Thyroid gland (tissue), 4 donors: ENCODE measurements at places on chromosomes 1 and 21. TPM values are rescaled to one million over a fixed set of nuclear protein-coding genes. Genes with fewer than 3 reads are reported as not detected.
A peak's percentile ranks its signal among the peaks of the same experiment; 100 is the strongest.

DNA sequence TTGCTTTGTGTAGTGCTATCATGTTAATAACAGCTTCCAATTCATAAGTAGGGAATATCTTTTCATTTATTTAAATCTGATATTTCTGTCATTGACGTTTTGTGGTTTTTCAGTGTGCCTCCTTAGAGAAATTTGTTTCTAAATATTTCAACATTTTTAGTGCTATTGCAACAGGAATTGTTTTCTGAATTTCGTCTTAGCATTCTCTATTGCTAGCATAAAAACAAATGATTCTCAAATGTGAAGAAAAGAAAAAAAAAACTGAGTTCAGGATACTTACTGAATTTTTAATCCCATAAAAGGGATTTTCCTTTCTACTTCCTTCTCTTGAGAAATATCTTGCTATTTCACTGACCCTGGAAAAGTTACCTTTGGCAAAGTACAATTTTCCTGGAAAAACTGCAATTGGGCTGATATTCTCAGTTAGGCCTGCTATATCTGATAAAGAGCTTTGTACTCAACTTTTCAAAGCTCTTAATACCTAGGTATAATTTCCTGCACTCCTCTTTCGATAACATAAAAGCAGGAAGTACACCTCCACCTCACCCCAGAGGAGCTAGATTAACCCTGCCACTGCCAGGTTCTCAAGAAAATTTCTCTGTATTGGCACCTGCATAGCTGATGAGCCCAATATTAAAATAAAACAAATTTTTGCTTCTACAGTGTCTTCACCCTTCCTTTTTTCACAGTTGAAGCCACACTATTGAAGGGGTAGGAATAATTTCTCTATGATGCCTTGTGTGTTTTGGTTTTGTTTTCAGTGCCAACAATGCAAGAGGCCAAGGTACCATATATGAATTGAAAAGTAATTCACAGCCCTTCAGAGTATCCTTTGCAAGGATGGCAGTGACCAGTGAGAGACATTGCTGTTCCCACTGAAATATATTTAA is 35.6 kb downstream of the PTPN14 start:
- no peak overlapping the region for H3K4me3 ChIP-seq
- DNase-seq: no peak
- no peaks in the 10 kb centered on the region for H3K27me3 ChIP-seq
- H3K4me1 ChIP-seq: peaks cover 29% of the 10 kb centered on the region

PLEKHM2 gene
- 38.5 TPM for total RNA-seq

PLEKHN1 gene
- total RNA-seq: 0.27 TPM

GRCh38 chr1:214957330-214958137 is 125.0 kb upstream of the KCNK2 start:
- no peak overlapping the region for H3K4me3 ChIP-seq
- H3K4me1 ChIP-seq: no peaks in the 10 kb centered on the region
- H3K36me3 ChIP-seq: no peaks in the 10 kb centered on the region
- H3K27me3 ChIP-seq: no peaks in the 10 kb centered on the region
- DNase-seq: no peak
- no peak overlapping the region for H3K27ac ChIP-seq

TPTE gene
- total RNA-seq: not detected

- no peak overlapping the region for H3K27ac ChIP-seq
- H3K4me3 ChIP-seq: no peak overlapping the region
- H3K4me1 ChIP-seq: no peaks in the 10 kb centered on the region
- peaks cover 13% of the 10 kb centered on the region for H3K36me3 ChIP-seq
- no peaks in the 10 kb centered on the region for H3K27me3 ChIP-seq
Measured at GRCh38 chr1:226394462-226394861, 13.4 kb downstream of the PARP1 start.

GRCh38 chr1:58434181-58434580 is 112.3 kb downstream of the OMA1 start:
- DNase-seq: no peak
- H3K4me3 ChIP-seq: no peak overlapping the region
- no peaks in the 10 kb centered on the region for H3K36me3 ChIP-seq
- no peaks in the 10 kb centered on the region for H3K27me3 ChIP-seq
- no peaks in the 10 kb centered on the region for H3K4me1 ChIP-seq
- no peak overlapping the region for H3K27ac ChIP-seq

DNA sequence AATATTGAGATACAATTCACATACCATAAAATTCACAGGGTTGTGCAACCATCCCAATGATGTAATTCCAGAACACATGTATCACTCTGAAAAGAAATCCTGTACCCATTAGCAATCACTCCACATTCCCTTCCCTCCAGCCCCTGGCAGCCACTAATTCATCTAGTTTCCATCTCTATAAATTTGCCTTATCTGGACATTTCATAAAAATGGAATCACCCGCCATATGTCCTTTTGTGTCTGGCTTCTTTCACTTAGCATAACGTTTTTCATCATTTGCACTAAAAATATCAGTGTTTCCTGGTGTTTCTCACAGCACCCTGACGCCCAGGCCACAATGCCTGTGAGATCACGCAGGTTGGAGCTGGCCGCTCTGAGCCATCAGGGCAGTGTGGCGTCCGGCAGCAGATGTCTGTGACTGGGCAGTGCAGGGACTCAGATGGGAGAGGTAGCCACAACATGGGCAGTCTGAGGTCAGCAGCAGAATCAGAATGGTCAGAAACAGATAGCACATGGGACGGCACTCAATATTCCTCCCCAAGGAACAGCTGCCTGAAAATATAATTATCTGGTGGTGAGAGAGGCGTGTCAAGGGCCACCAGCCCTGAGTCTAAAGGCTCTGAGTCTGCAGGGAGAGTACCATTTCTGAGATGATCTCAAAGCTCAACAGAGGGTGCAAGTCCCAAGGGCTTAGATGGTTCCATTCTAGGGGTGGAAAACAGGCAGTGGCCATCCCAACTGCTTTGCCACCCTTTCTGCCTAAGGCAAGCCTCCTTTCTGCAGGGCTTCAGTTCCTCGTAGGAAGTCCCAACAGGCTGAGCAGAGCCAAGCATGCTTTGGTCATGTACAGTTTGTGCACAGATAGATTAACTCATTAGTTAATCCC is 129.4 kb upstream of the EDN2 start:
- H3K27ac ChIP-seq: no peak overlapping the region
- H3K4me1 ChIP-seq: peaks cover 21% of the 10 kb centered on the region

ASPM gene
- total RNA-seq: 0.15 TPM

TLCD4 gene
- total RNA-seq: 12.6 TPM

DNA sequence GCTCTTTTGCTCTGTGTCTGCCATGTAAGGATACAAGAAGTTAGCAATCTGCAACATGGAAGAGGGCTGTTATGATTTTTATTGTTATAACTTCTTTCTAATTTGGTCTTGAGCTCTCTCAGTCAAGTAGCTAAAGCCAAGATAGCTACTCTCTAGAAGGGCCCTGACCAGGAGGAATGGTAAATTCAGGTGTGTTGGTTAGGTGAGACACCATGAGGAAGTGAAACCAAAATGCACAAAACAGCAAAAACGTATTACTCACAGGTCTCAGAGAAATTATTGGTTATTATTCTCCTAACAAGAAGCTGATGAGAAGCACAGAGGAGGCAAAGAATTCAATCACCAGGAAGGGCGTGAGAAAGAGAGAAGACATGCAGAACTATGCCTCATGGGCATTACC is 51.8 kb upstream of the INSL5 start:
- no peaks in the 10 kb centered on the region for H3K36me3 ChIP-seq
- DNase-seq: no peak
- no peaks in the 10 kb centered on the region for H3K4me1 ChIP-seq
- no peak overlapping the region for H3K4me3 ChIP-seq
- no peak overlapping the region for H3K27ac ChIP-seq
- no peaks in the 10 kb centered on the region for H3K27me3 ChIP-seq

- H3K4me1 ChIP-seq: no peaks in the 10 kb centered on the region
- H3K27me3 ChIP-seq: no peaks in the 10 kb centered on the region
- H3K27ac ChIP-seq: no peak overlapping the region
- no peak overlapping the region for H3K4me3 ChIP-seq
- H3K36me3 ChIP-seq: no peaks in the 10 kb centered on the region
Measured at GRCh38 chr1:109770331-109771095, 6.8 kb upstream of the EPS8L3 start.

GRCh38 chr1:107695341-107695740 is 269.6 kb downstream of the VAV3 start:
- H3K27me3 ChIP-seq: no peaks in the 10 kb centered on the region
- H3K36me3 ChIP-seq: no peaks in the 10 kb centered on the region
- DNase-seq: no peak
- H3K4me1 ChIP-seq: no peaks in the 10 kb centered on the region
- H3K27ac ChIP-seq: no peak overlapping the region

C1orf210 gene
- total RNA-seq: 22.7 TPM

GRCh38 chr1:168608796-168609715 is 32.7 kb downstream of the XCL1 start:
- no peak overlapping the region for H3K4me3 ChIP-seq
- H3K27me3 ChIP-seq: no peaks in the 10 kb centered on the region
- H3K4me1 ChIP-seq: no peaks in the 10 kb centered on the region
- H3K36me3 ChIP-seq: no peaks in the 10 kb centered on the region
- H3K27ac ChIP-seq: no peak overlapping the region

- no peak overlapping the region for H3K4me3 ChIP-seq
- no peak for DNase-seq
- no peaks in the 10 kb centered on the region for H3K27me3 ChIP-seq
- no peaks in the 10 kb centered on the region for H3K36me3 ChIP-seq
Measured at GRCh38 chr21:20443558-20444155, 554.6 kb upstream of the NCAM2 start.

- no peak overlapping the region for H3K4me3 ChIP-seq
- H3K27me3 ChIP-seq: no peaks in the 10 kb centered on the region
- no peak for DNase-seq
- H3K36me3 ChIP-seq: no peaks in the 10 kb centered on the region
- H3K4me1 ChIP-seq: no peaks in the 10 kb centered on the region
- H3K27ac ChIP-seq: no peak overlapping the region
Measured at GRCh38 chr1:217562229-217562878, 68.5 kb downstream of the GPATCH2 start.

GRCh38 chr1:185974367-185975170 is 240.4 kb downstream of the HMCN1 start:
- H3K4me1 ChIP-seq: peaks cover 11% of the 10 kb centered on the region
- H3K27ac ChIP-seq: no peak overlapping the region
- no peaks in the 10 kb centered on the region for H3K36me3 ChIP-seq

GRCh38 chr1:111789142-111789541 is 33.4 kb downstream of the DDX20 start:
- H3K27me3 ChIP-seq: no peaks in the 10 kb centered on the region
- H3K4me3 ChIP-seq: no peak overlapping the region
- no peak overlapping the region for H3K27ac ChIP-seq
- peaks cover 13% of the 10 kb centered on the region for H3K4me1 ChIP-seq
- no peaks in the 10 kb centered on the region for H3K36me3 ChIP-seq

DNA sequence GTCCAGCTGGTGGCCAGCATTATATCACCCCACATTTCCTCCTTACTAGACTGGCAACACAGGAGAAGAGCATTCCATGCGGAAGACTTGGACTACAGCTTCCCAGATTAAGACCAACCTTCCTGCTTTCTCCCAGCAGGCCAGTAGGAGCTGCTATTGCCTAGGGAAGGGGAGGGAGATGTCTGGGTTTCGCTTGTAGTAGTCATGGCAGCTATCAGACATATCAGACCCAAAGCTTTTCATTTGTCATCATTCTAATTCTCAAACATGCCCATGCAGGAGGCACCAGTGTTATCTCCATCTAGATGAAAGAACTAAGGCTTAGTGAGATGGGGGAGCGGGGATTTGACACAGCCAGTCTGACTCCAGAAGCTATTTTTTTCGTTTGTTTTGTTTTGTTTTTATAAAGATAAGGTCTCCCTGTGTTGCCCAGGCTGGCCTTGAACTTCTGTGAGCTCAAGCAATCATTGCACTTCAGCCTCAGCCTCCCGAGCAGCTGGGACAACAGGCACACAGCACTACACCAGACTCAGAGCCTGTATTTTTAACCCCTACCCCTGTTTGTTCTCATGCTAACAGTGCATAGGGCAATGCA is 4.5 kb downstream of the PLA2G2A start:
- H3K4me1 ChIP-seq: no peaks in the 10 kb centered on the region
- H3K27me3 ChIP-seq: no peaks in the 10 kb centered on the region
- peak; percentile 16 for DNase-seq
- no peak overlapping the region for H3K27ac ChIP-seq
- no peaks in the 10 kb centered on the region for H3K36me3 ChIP-seq

SORT1 gene
- total RNA-seq: 65.7 TPM

DNA sequence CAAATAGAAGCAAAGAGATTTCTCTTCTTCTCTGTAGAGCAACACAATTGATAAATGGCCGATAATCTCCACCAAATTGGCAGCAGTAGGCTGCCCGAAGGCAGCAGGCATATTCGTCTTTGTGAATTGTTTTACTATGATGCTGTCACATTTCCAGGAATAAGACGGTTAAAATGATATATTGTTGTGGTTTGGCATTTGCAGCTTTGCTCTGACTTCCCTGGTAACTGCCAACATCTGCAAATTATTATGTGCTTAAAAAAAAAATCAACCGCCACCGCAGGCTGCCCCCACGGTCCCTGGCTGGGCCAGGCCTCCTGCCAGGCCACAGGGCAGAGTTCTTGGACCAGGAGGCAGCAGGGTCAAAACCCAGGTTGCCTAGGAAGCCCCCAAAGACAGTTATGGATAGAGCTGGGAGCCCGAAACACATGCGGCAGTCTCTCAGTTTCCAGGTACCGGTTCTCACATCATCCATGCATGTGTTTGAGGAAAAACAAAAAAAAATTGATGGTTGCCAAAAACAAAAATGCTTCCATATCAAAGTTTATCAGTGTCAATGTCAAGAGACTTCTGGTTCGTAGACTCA is 179.3 kb downstream of the ETS2 start:
- peak overlapping the region; percentile 81 for H3K27ac ChIP-seq
- no peaks in the 10 kb centered on the region for H3K36me3 ChIP-seq
- no peak overlapping the region for H3K4me3 ChIP-seq
- no peak for DNase-seq

ERMAP gene
- total RNA-seq: 27.5 TPM

DNA sequence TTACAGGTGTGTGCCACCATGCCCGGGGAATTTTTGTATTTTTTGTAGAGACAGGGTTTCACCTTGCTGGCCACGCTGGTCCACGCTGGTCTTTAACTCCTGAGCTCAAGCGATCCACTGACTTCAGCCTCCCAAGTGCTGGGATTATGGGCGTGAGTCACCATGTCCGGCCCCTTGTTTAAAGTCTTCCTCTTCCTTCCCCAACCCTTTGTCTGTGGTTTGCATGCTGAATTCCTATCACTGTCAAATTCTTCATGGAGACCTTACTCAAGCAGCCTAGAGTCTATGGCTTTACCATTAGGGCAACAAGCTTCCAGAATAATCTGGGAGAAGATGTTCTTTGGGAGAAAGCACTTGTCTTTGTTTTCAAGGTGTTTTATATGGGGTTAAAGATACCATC is 34.7 kb downstream of the B3GALT5 start:
- peaks cover 18% of the 10 kb centered on the region for H3K4me1 ChIP-seq
- H3K36me3 ChIP-seq: no peaks in the 10 kb centered on the region
- H3K27ac ChIP-seq: no peak overlapping the region
- no peak overlapping the region for H3K4me3 ChIP-seq
- DNase-seq: no peak

GRCh38 chr21:25036775-25037174 is 570.5 kb downstream of the MRPL39 start:
- H3K4me3 ChIP-seq: no peak overlapping the region
- no peaks in the 10 kb centered on the region for H3K4me1 ChIP-seq
- H3K27ac ChIP-seq: no peak overlapping the region
- H3K27me3 ChIP-seq: no peaks in the 10 kb centered on the region
- H3K36me3 ChIP-seq: no peaks in the 10 kb centered on the region
- DNase-seq: no peak

- peaks cover 8% of the 10 kb centered on the region for H3K4me1 ChIP-seq
- no peak for DNase-seq
- no peaks in the 10 kb centered on the region for H3K36me3 ChIP-seq
- H3K4me3 ChIP-seq: no peak overlapping the region
- peak overlapping the region; percentile 35 for H3K27ac ChIP-seq
- no peaks in the 10 kb centered on the region for H3K27me3 ChIP-seq
Measured at GRCh38 chr1:100443811-100444571, 91.7 kb downstream of the CDC14A start.

- no peaks in the 10 kb centered on the region for H3K27me3 ChIP-seq
- no peaks in the 10 kb centered on the region for H3K36me3 ChIP-seq
- H3K4me1 ChIP-seq: no peaks in the 10 kb centered on the region
- H3K27ac ChIP-seq: no peak overlapping the region
Measured at GRCh38 chr1:4673494-4673893, 19.1 kb downstream of the AJAP1 start.

GPR37L1 gene
- total RNA-seq: 0.34 TPM
